ENCODE measurements at places on chromosomes 3 and 15. TPM values are rescaled to one million over a fixed set of nuclear protein-coding genes. Genes with fewer than 3 reads are reported as not detected.

The HSPBAP1 gene
- total RNA-seq: 8.2 TPM

The NAALADL2 gene
- total RNA-seq: 34.2 TPM

The MASP1 gene
- total RNA-seq: 17.8 TPM

The CCR4 gene
- total RNA-seq: 0.49 TPM

The ACAN gene
- 0.20 TPM for total RNA-seq

The USP8 gene
- 62.6 TPM for total RNA-seq

The EXD1 gene
- 0.12 TPM for total RNA-seq

The SST gene
- total RNA-seq: 3.0 TPM

The COL7A1 gene
- total RNA-seq: 9.4 TPM

The PTX3 gene
- total RNA-seq: 1.4 TPM

The MCF2L2 gene
- 1.8 TPM for total RNA-seq

The KLHL6 gene
- total RNA-seq: 3.7 TPM

The TIGIT gene
- total RNA-seq: 0.40 TPM

The EFCAB12 gene
- total RNA-seq: 4.9 TPM

The SYNPR gene
- not detected for total RNA-seq

The RPL39L gene
- total RNA-seq: 2.7 TPM
